NCI-H226 (cell line): ENCODE measurements at places on chromosomes 16 and 17.

GRCh38 chr17:862582-862981 is 80.4 kb downstream of the MRM3 start:
- no peak for DNase-seq

- DNase-seq = no peak
These were observed 19.3 kb downstream of the TRPV2 start for GRCh38 chr17:16434662-16435061.

DNA sequence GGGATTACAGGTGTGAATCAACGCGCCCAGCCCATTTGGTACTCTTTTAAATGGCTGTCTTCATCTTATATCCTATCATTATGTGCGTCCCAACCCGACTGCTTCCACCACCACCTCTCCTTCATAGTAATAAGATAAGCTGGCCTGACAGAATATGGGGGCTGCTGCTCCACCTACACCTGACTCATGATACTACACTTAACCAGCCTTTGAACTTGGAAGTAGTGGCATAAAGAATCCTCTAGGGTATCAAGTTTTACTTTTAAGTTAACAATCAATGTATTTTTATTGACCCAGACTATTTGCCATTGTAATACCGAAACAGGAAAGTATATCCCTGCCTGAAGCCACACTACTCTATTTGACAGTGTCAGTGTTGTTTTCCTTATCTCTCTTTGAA is 18.8 kb downstream of the PDZD9 start:
- DNase-seq = no peak

DNA sequence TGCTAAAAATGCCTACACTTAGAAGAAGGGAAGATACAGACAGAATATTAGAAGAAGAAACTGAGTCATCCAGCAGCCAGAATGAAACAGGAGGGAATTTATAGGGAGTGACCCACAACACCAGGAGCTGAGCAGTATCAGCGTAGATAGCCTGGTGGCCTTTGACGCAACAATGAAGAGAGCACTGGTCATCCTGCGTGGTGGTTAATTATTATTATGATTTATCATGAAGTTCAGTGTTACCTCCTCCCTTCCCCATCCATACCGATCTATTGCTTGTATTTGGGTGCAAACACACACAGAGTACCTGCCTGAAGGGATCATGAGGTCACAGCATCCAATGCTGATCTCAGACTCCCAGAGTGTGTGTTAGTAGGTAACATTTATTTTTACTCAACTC is 38.5 kb downstream of the ERCC4 start:
- DNase-seq = peak; percentile 16
